Neuronal stem cell (in vitro differentiated cells): ENCODE measurements at places on chromosomes 3 and 15.
A peak's percentile ranks its signal among the peaks of the same experiment; 100 is the strongest.

- no peak for DNase-seq
Measured at GRCh38 chr15:86837294-86838061, 757.8 kb downstream of the AGBL1 start.

DNA sequence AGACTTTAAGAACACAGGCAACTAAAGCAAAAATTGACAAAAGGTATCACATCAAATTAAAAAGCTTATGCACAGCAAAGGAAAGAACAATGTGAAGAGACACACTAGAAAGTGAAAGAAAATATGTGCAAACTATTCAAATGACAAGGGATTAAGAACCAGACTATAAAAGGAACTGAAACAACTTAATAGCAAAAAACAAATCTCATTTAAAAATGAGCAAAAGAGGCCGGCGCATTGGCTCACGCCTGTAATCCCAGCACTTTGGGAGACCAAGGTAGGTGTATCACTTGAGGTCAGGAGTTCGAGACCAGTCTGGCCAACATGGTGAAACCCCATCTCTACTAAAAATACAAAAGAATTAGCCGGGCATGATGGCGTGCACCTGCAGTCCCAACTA is 14.4 kb downstream of the NGLY1 start:
- DNase-seq: no peak

GRCh38 chr3:111870620-111871019 is 11.6 kb downstream of the PHLDB2 start:
- DNase-seq: no peak

DNA sequence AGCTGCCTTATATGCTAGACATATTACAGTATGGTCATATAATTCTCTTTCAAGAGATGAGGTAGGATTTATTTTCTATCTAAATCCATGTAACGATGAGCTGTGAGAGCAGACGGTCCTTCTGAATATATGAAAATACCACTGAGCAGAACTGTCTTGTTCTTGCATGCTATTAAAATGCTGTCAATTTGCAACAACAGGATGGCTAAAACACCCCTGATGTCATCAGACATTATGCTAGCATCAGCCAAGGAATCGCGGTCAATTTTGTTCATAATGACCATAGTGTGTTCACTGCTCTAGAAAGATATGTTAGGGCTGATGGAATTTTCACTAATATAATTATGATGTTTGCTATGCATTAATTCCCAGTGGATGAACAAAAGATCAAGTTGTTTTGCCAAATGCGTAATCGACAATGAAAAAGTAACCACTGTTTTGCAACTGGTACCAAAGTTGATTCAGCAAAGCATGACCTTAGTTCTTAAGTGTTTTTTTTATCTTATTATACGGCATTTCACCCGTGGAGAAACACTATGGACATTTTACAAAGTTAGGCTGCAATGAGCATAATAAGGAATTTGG is 765.4 kb upstream of the NR2F2 start:
- no peak for DNase-seq

- no peak for DNase-seq
Measured at GRCh38 chr15:72146221-72146620, 28.0 kb downstream of the SENP8 start.

DNA sequence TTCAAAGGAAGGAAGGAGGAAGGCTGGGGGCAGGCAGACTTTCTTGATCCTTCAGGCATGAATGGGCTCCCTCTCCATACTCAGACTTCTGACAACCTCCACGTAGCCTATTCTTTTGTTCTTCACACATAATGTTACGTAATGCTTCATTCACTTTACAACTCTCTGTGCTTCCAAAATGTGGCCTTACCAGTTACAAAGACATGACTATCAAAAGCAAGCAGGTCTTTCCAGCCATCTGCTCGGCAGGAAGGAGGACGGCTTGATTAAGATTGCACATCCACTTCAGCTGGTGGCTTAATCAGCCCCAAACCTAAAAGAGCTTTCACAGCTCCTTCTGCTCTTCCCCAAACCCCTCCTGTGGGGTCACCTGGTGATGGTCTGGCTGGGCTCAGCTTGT is 263.2 kb downstream of the XXYLT1 start:
- no peak for DNase-seq

GRCh38 chr3:70889162-70890019 is 577.0 kb upstream of the MDFIC2 start:
- DNase-seq: no peak

DNA sequence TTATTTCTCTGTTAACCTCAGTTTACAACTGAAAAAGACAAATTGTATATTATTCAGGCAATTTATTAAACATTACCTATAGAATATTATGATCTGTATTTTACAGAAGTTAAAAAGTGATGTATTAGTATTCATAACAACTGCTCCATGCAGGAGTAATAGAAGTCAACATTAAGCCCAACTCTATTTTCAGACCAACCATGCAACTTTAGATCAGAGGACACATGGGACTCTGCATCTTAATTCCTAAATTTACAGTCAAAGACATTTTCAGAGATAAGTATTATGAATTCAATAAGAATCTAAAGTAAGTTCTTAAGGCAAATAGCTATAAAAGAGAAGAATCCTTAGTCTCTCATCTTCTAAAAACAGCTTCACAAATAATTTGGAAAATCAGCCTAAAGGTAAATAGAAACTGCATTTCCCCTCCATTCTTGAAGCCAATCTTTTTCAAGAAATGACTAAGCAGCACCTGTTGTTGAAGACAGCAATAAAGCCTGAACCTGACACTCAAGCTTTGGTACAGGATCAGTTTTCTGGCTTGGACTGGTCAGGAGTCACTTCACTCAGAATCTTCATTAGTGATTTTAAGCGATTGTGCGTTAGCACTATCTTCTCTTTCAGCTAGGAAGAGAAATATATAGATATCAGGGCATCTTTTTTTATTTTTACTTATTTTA is 23.0 kb downstream of the OIP5 start:
- DNase-seq: no peak

DNA sequence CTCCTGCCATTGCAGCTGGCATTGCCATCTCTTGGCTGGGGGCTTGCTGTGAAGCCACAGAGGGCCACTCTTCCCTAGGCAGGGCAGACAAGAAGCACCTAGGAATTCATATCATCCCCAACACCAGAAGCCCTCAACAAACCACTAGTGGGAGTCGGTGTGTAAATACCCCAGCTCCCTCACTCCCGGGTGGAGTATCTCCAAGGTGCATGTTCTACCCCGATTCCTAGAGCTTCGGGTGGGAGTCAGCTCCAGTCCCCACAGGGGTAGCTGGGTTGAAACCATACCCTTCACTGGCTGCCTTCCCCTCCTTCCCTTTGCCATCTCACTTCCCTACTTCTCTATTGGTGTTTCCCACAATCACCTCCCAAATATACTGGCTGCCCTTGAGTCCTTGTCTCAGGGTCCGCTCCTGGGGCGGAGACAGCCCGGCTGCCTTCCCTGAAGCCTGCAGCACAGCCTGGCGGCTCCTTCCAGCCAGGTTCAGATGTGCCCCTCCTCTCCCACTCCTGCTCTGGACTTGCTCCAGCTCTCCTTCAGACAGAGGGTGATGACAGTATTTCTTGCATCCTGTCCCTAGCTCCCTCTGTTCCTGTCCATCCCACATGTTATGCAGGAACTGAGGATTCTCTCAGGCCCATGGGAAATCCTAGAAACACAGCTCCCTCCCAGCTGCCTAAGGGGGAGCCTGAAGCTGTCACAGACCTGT is 33.3 kb downstream of the FAM3D start:
- DNase-seq: no peak

- DNase-seq: peak; percentile 68
Measured at GRCh38 chr3:192917404-192918274, at the start of gene MB21D2. Gene MB21D2 (minus strand): TSS chr3:192917856. CDS start chr3:192917840, 16 bp downstream.

- DNase-seq: no peak
Measured at GRCh38 chr15:74270854-74271520, 34.9 kb downstream of the CCDC33 start.

- DNase-seq: peak; percentile 53
Measured at GRCh38 chr3:52428151-52429005, 16.5 kb downstream of the SEMA3G start.

GRCh38 chr3:149273096-149273751 is 51.6 kb upstream of the CP start:
- peak; percentile 71 for DNase-seq

GRCh38 chr3:46860017-46860809 is 3.0 kb downstream of the MYL3 start:
- no peak for DNase-seq

DNA sequence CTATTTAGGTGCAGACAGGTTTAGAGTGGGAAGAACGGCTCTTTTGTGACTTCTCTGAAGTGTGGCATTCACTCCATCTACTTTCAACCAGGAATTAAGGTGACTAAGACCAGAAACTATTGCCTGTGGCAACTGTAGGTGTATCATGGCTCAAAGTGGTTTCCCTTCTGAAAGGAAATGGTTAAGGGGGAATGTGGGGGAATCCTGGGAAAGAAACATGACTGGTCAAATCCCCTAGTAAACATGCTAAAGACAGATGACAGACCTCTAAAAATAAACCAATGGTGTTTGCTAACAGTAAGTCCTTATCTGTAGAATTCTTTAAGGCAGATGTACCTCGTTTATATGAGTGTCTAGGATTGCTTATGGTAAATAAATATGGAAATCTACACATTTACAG is 56.9 kb downstream of the MEGF11 start:
- DNase-seq: no peak

DNA sequence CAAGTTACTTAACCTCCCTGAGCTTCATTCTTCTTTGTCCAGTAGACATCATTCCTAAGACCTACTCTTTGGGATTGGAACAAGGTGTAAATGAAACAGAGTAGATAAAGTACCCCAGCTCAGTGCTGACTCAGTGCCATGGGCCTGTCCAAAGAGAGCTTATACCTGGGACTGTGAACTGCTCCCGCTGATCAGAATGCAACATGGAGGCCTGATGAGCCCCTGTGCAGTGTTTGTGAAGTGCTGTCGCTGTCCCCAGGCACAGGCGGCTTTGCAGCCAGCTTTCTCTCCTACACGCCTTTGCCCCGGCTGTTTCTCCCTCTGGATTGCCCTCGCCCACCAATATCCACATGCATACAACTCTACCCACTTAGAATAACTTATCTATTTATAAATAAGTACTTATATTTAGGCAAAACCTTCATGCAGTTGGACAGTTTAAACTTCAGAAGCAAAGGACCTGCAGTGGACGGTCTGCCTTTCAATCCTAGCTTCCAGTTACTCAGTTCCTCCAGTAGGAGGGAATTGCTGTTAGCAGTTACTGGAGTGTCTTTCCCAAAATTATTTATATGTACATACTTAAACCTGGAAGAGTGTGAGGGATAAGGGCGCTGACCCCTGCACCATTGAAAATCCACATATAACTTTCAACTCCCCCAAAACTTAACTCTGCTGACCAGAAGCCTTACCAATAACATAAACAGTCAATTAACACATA is 80.0 kb downstream of the CORO2B start:
- DNase-seq: no peak

DNA sequence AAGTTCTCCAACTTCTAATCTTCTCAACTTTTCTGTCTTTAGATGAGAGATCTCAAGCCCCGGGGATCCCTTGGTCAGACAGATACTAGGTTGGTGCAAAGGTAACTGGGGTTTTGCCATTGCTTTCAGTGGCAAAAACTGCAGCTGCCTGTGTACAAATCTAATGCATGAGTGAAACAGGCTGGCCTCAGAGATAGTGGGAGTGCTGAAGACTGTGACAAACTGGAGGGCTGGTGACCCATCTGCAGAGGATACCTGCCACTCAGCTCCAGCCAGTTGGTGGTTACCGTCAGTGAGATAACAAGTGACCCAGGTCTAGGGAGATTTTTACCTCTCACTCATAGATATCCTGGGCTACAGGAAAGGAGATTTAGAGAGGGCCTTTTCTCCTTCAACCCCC is 85.7 kb downstream of the RYR3 start:
- no peak for DNase-seq

DNA sequence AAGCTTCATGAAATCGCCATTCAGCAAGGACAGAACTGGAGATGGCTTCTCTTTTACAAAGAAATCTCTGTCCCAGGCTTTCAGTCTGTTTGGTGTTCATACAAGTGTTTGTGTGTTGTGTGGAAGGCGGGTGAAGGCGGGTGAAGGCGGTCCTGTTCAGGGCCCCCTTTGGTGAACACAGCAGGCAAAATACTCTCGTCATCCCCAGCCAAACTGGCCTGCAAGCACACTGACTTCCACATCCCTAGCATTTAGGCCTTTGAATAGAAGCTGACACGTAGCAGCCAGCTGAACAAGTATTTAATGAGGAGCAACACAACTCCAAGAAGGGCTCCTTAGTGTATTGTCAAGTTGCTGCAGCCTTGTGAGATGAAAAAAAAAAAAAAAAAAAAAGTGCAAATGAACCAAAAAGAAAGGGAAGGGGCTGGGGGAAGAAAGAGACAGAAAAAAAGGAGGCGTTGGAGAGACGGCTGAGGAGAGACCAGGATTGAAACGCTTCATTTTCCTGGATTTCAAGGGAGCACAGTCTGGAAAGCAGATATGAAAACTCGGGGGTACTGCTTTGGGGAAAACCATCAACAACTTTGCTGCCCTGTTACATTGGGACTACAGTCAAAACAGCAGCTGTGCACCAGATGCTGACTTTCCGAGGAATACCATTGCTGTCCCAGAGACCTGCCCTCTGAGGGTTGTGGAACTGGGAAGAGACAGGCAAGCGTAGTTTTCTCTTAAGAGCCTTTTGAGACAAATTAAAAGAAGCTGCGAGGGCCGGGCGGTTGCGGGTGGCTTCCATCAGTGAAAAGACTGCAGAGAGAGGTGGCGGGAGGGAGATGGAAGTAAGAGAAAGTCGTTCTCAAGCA is 74.6 kb downstream of the TGFBR2 start:
- DNase-seq: peak; percentile 54

DNA sequence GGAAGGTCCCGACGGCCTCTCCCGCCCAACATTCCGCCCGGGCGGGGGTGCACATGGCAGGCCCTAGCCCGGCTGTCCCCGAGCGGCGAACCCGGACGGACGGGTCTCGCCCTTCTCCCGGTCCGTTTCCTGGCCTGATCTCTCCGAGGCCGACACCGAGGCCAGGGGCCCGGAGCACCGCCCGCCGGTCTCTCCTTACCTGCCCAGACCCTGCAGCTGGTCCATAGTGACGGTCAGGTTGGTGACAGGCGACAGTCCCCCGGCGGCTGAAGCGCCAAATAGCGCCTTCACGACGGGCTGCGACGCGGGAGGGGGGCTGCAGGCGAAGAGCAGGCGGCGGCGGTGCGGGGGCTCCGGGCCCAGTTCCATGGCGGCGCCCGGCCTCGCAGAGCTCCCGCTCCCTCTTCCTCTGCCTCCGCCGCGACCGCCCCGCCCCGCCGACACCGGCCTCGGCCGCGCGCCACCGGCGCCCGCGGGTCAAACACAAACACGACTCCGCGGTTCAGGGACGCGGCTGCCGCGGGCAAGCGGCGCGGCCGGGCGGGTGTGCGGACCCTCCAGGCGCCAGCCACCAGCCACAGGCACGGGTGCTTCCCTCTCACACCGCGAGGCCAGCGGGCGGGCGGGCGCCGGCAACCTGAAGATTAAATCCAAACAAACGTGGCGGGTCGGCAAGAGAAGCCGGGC is 495 bp downstream of the CDC25A start:
- peak; percentile 11 for DNase-seq
